ENCODE measurements at places on chromosomes 7 and 10.

DNA sequence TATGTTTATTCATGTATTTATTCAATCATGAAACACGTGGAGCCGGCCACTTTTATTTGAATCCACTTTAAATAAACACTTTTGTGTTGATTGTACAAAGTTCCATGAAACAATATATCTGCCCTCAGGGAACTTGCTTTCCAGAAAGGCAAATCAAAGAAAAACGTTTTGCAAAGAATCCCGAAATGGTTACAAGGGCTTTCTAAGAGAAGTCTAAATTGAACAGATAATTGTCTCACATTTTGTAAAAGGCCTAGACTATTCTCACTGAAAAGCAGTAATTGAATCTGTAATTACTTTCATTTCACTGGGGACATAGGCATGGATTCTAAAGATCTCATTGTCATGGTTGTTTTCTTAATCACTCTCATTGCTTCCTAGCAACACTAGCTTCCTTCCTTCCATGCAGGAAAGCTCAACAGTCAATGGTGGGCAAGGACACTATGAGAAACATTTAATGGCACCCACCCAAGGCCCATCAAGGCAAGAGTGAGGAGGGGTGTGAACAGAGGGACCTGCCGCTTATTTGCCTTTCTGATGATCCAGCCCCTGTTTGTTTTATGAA is 622.4 kb upstream of the C7orf33 start:
- no peak for DNase-seq

DNA sequence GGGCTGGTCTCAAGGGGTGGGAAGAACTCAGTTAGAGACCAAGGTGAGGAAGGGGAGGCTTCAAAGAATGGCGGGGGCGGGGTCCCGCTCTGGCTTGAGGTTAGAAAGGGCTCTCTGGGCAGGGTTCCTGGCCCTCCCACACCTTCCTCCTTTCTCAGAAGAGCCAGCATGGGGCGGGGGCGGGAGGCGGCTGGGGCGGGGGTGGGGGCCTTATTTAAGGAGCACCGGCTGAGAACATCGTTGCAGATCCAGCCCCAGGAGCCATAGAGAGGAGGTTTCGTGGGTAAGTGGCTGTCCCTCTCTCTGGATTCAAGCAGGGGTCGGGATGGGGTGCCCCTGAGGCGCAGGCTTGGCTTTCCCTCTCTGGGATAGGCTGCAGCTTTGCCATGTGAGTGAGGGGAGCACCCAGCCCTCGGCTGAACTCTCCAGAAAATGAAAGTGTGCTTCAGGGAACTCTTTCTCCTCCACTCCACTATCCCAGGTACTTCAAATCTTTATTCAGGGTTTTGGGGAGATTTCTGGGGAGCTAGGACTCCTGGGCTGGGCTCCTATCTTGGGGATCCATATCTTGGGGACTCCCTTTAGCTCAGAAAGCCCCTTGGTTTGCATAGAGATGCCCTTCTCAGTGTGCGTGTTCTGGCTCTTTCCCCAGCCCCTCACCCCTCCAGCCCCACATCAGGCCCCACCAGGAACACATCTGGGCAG is 3.3 kb upstream of the CUEDC2 start:
- no peak for DNase-seq

DNA sequence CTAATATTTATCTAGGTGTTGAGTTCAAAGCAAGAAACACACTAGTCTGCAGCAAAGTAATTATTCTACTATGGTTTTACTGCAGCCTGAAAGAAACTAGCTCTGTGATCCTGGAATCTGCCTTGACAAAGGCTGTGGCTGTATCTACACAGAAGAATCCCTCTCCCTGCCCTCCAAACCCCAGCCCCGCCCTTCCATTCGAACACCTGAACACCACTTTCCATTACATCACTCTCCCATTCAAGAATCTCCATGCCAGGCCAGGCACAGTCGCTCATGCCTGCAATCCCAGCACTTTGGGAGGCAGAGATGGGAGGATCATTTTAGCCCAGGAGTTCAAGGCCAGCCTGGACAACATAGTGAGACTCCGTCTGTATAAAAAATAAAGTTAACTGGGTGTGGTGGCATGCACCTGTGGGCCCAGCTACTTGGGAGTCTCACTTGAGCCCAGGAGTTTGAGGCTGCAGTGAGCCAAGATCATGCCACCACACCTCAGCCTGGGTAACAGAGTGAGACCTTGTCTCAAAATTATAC is 23.3 kb downstream of the LRRC20 start:
- DNase-seq = no peak

- DNase-seq = no peak
These were observed 7.9 kb downstream of the NUDT13 start for GRCh38 chr10:73117976-73118743.

DNA sequence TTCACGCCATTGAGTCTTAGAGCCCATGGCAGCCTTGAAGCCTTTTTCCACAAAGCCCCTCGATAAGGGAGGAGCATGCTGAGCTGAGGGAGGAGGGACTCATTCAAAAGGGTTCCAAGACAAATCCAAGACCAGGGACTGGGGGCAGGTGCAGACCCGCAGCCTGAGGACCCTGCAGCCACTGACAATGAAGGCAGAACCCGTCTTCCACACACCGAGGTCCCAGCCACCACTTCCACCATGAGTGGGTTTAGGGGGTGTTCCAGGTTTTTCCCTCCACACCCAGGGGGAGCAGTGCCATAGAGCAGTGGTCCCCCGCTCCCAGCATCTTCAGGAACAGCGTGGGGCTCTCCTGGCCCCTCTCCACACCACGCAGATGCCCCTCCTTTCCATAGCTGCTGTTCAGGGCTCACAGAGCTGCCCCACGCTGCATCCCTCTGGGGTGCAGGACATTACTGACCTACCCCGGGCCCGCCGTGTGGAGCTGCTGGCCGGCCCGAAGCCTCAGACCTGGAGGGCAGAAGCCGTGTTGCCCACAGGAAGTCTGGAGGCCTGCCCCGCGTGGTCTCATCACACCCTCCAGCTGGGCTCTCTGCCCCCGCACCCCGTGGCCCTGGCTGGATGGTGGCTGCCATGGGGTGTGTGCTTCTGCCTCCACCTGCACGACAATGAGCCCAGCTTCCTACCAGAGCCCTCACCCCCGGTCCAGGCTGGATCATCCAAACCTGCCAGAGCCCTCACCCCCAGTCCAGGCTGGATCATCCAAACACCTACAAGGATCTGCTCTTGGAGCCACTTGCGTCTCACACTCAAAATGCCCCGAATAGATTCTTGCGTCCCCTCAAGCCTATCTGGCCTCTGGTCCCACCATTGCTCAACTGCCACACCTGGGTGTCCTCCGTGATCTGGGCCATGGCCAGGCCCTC is 220.0 kb upstream of the TCERG1L start:
- DNase-seq = no peak

GRCh38 chr10:59814878-59815277 is 61.6 kb upstream of the MRLN start:
- DNase-seq = no peak

GRCh38 chr10:108817584-108817983 is 1105.7 kb downstream of the XPNPEP1 start:
- no peak for DNase-seq

GRCh38 chr10:43851030-43851429 is 202.3 kb upstream of the ZNF32 start:
- DNase-seq = no peak

GRCh38 chr10:35822316-35822715 is 180.2 kb upstream of the FZD8 start:
- no peak for DNase-seq

DNA sequence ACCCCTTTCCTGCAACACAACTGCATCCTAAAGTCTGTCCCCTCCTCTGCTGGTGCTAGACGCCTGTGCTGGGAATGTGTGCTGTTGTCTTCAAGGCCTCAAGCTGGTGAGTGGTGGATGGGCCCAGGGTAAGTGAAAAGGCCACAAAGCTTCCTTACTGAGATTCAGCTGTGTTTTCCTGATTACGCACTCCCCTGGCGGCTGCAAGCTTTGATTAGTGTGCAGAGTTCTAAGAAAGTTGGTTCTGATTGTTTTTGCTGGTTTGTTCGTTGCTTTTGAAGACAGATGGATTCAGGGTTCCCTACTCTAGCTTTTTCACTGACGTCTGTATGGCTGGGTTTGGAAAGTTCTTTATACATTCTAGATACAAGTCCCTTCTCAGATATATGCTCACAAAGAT is 11.9 kb upstream of the FOXL3 start:
- DNase-seq = no peak

DNA sequence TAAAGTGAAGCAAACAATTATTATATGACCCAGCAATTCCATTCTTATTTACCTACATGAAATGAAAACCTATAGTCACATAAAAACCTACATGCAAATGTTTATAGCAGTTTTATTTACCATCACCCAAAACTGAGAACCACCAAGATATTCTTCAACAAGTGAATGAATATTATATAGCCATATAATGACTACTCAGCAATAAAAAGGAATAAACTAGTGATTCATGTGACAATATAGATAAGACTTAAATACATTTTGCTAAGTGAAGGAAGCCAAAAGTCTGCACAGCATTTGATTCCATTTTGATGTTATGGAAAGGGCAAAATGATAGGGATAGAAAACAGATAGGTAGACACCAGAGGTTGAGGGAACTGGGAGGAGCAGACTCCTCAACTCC is 31.7 kb downstream of the PODXL start:
- no peak for DNase-seq

DNA sequence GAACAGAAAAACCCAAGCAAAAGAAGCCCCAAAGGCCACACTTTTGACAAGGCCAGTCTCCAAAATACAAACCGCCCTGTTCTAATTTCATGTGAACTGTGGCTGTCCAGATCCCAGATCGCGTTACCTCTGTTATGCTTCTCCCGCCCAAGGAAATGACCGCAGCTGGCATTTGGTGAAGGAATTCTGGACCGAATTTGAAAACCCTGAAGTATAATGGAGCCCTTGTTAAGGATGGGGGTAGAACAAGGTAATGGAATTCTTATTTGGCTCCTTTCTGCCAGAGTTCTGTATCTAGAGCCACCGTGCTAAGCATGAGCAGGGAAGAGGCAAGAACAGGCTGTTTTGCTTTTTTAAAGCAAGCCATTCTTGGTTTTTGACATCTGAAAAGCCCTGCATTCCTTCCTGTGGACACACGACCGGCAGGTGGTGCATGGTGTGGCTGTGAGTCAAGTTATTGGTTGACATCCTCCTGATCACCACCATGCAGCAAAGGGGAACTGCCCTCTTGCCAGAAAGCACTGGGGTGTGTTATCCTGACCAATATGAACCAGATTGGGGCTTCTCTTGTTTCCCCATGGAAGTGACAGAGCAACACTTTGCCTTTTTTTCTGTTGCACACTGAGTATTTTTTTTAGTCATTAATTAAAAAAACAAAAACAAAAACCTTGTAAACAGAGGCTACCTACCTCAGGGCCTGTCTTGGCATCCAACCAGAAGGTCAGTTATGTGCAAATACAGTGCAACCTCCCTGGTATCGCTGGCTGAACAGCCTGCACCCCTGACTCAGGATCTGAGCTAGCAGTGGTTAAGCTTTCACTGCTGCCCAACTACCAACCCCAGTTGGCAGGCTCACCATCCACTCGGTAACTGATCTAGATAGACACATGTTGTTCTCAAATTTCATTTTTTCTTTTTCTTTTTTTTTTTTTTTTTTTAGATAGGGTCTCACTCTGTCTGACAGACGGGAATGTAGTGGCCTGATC is 14.2 kb downstream of the UCMA start:
- no peak for DNase-seq

DNA sequence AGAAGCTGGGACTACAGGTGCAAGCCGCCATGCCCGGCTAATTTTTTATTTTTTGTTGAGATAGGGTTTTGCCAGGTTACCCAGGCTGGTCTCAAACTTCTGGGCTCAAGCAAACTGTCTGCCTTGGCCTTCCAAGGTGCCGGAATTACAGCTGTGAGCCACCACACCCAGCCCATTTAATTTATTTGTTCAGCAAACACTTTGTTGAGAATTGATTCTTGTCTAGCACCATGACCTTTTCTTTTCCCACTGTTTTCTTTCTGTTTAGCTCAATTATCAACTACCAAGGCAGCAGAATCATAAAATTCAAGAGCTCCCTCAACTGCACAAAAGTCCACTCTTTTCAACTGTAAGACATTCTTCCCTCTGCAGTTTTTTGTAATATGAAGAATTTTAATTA is 47.8 kb upstream of the PARD3 start:
- DNase-seq = no peak

- no peak for DNase-seq
These were observed 33.3 kb downstream of the TACC2 start for GRCh38 chr10:122022276-122022675.

- no peak for DNase-seq
These were observed 8.4 kb upstream of the INMT start for GRCh38 chr7:30743371-30744074.

GRCh38 chr10:63503395-63503794 is 17.8 kb upstream of the REEP3 start:
- DNase-seq = no peak

DNA sequence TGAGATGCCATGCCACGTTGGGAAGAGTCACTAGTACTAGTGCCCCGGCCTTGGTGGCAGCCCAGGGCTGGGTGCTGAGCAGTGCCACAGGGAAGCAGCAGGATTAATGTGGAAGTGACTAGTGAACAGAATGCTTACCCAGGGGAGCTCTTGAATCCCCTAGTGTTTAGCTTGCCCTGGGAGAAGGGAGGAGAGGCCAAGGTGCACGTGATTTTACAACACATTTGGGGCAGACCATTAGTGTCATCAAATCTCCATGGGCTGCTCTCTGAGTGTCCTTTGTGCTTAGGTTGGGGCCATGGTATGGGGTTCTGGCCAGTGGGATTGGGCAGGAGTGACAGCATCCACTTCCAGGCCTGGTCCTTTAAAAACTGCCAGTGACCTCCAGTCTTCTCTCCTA is 37.5 kb downstream of the ARHGAP22 start:
- no peak for DNase-seq

DNA sequence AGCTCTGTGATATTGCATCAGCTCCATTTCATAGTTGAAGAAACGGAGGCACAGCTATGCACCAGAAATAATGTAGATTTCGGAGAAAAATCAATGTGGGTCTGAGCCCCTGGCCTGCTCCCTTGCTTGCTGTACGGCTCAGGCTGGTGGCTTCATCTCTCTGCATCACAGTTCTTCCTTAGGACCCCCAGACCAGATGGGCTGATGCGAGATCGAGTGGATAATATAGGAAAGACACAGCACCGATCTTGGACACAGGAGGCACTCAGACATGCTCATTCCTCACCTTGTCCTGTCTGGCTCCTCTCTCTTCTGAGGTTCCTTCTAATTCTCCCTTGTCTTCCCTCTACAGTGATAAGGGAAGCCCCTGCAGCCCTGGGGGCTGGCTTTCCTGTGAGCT is 365.9 kb upstream of the ZMIZ1 start:
- no peak for DNase-seq

DNA sequence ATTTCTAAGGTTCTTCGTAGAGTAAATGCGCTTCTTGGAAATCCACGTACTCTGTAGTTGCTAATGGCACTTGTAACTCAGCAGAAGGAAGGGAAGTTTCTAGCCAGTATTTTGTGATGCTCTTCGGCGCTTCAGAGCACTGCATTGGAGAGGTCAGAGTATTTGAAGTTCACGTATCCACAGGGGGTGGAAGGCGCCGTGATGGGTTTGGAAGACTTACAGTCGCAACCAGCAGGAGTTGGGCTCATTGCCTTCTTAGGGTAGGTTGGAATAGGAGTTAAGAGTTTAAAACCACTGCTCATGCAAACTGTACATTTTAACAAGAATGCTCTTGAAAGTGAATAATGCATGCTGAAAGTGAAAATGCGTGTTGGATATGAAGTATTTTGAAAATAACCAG is 49.1 kb downstream of the SHH start:
- no peak for DNase-seq

- DNase-seq = no peak
These were observed 473.8 kb downstream of the KIF20B start for GRCh38 chr10:90175161-90175681.

- no peak for DNase-seq
These were observed 263.4 kb downstream of the BICC1 start for GRCh38 chr10:58775960-58776567.

All from activated CD4-positive, CD25-positive, alpha-beta regulatory T cell (primary cell).